Left renal cortex interstitium (tissue), 4 donors: ENCODE measurements at places on chromosomes 12 and 14. TPM values are rescaled to one million over a fixed set of nuclear protein-coding genes. Genes with fewer than 3 reads are reported as not detected.

GRCh38 chr14:65261425-65261920, 151.1 kb upstream of the FUT8 start:
- DNase-seq = no peak

ATL1 gene
- polyA plus RNA-seq = 6.8 TPM

- no peak for DNase-seq
Observed at GRCh38 chr14:56208520-56208919, 90.3 kb downstream of the PELI2 start.

AKAP3 gene
- polyA plus RNA-seq = 4.0 TPM

DNA sequence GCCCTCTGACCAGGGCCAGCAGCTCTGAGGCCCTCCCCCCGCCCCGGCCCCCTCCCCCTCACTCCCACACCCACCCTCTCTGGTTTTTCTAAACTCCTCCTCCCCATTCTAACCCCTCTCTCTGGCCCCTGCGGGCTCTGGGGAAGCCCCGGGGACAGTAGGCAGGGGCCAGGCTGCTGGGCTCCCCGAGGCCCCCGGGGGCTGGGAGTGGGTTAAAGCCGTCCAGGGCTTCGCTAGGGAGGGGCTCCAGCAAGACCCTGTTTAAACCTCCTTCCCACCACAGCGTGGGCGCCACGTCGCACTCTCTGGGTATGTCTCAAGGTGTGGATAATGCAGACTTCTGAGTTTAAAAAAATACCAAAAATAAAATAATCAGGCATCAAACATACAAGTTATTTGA, 51.4 kb downstream of the GALNT9 start:
- DNase-seq = no peak

NKX2-8 gene
- not detected for polyA plus RNA-seq

DNA sequence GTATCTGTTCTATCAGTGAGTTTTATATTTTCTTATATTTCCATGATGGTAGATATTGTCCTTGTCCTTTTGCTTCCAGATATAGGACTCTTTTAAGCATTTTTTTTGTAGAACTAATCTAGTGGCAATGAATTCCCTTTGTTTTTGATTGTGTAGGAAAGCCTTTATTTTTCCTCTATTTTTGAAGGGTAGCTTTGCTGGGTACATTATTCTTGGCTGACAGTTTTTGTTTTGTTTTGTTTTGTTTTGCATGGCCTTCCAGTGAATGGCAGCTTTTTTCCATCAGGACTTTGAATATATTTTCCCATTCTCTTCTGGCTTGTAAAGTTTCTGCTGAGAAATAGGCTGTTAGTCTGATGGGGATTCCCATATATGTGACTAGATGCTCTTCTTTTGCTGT, 70.2 kb upstream of the MUCL1 start:
- no peak for DNase-seq

SLC22A17 gene
- polyA plus RNA-seq = 79.6 TPM

TAS2R19 gene
- 0.79 TPM for polyA plus RNA-seq

GRCh38 chr14:50127802-50128201, 11.4 kb upstream of the VCPKMT start:
- DNase-seq = no peak

CLEC7A gene
- polyA plus RNA-seq = 2.2 TPM

ADAM21 gene
- polyA plus RNA-seq = 0.44 TPM

- no peak for DNase-seq
Observed at GRCh38 chr12:77354766-77355362, 289.5 kb upstream of the E2F7 start.

PZP gene
- 0.16 TPM for polyA plus RNA-seq

MAP3K9 gene
- polyA plus RNA-seq = 3.3 TPM

GRCh38 chr12:69298947-69299346, 49.2 kb upstream of the LYZ start:
- DNase-seq = no peak

AGAP2 gene
- polyA plus RNA-seq = 1.1 TPM

GRCh38 chr12:98612696-98613334, 19.3 kb downstream of the SLC25A3 start:
- no peak for DNase-seq

DNA sequence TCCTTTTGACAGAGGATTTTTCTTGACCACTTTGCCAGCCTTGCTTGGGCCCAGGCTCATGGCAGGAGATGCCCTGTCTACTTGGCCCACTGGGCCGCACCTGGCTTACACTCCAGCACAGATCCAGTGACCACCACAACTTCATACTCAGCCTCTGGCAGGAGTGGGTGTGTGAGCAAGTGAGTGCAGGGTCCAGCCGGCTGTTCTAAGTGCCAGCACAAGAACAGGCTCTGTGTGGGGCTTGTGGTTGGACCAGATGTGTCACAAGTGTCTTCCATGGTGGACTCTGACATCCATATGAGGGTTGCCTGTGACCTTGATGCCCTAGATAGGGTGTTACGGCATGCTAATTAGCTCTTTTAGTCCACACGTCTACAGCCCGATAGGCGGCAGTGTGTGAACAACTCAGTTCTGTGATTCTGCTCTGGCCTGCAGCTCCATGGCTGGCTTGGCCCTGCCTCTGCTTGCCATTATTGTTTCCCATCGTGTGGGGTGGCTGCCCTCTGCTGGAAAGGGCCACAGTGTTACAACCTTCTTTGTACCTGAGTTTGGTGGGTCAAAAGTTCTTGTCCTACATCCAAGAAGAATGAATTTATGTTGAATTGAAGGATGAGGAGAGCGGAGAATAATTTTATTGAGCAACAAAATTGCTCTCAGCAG, 1089.1 kb downstream of the SLC6A15 start:
- no peak for DNase-seq

STYK1 gene
- polyA plus RNA-seq = 1.2 TPM
